ENCODE measurements at places on chromosomes 6 and 20.

DNA sequence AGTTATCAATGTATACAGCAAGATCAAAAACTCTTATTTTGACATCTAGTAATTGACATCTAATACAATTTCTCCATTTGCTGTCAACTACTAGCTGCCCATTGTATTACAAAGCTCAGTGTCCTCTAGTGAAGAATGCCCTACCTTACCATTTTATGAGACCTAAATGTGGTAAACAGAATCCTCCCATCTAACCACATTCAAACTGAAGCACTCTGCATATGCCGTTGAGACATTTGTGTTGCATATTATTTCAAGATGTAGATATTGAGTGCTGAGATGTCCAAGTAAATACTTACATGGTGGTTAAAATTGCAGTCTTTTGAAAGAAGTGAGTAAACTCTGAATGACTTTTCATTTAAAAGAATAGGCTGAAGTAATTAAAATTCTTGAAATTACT is 597 bp upstream of the GLYATL3 start:
- no peak for DNase-seq

- no peak for DNase-seq
These were observed 55.8 kb upstream of the SMOC2 start for GRCh38 chr6:168385037-168385759.

DNA sequence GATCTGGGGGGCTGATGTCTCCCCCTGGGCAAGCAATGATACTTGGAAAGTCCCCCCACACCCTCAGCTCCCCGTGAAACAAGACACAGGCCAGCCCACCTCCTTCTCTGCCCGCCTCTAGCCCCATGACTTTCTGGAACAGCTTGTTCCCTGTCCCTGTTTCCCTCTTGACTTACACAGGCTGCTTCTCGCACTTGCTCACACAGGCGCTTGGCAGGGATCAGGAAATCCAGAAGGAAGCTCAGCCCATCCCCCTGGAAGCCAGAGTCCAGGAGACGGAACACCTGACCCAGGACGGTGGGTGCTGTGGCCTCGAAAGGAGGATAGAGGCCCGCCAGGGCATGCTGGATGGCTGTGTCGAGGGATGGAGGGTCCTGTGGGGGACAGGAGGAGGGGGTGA is 14.8 kb downstream of the KIAA1755 start:
- DNase-seq = no peak

DNA sequence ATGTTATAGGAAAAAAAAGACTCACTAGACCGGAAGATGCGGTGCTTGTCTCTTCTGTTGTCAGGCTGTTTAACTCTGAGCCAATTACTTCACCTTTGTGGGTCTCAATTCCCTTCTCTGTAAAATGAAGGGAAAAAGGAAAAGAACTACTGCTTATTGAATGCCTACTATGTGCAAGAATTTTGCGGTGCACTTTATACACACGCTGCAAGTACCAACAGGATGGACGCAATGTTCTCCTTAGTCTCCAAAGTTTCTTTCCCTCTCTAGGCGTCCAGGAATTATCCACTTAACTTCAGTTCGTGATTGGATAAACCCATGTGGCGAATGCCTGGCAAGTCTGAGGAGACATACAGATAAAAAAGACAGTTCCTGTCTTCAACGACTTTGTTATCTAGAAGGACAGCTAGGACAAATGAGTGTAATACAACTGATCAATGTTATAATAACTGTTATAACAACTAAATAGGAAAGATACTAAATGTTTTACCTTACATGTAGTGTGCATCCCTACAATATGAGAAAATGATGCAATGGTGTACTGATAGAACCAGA is 69.0 kb upstream of the JARID2 start:
- DNase-seq = no peak

DNA sequence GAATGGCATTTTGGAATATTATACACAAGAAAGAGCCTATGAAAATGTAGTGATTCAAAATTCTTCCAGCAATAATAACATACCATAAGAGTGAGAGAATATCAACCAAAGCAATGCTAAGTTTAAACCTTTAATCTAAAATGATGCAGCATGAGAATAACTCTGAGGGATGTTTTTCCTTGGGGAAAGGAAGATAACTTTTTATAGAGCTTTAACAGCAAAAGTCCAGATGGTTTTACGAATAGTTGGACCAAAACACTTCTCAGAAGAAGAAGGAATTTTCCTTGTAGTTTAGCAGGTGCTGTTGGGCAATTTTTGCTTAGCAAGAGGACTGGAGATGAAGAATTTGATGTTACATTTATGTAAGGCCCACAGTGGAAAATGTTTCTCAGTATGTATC is 1503.2 kb downstream of the HACE1 start:
- no peak for DNase-seq

- DNase-seq = no peak
These were observed 13.3 kb upstream of the ZNFX1 start for GRCh38 chr20:49291200-49291599.

DNA sequence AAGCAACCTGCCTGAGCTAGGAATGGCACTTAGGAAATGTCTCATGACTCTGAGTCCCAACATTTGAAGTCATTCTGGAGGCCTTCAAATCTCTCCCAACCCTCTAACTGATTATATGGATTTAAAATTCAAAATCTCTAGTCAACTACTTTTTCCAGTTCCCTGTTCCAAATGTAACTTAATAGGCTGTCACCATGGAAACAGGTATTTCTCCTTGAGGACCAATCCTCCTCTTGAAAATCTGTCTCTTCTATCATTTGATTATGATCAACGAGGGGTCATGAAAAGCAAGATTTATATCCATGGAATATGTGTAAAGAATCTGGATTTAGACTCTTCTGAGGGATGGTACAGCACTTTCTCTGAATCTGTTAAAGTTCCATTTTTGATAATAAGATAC is 127.3 kb upstream of the DTNBP1 start:
- peak; percentile 74 for DNase-seq

DNA sequence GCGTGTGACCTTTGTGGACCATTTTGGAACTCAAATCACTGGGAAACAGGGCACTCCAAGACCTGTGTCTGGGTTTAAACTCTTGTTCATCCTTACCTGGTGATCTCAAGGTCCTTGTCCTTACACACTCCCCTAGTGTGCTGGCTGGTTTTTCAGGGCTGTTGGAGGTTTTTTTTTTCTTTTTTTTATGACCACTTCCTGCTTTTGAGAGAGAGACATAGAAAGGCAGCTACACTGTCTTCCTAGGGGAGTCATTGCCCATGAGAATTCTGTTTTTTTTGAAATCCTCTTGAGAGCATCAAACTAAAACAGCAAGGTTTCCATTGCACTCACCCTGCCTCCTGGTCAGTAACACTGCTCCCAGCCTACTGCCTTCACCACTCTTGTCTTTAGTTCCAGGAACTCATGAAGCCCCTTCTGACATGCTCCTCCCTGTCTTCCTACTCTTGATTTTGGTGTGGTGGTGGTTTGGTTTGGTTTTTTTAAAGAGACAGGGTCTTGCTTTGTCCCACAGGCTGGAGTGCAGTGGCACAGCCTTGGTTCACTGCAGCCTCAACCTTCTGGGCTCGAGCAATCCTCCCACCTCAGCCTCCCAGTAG is 28.6 kb downstream of the PRPH2 start:
- no peak for DNase-seq

GRCh38 chr6:54267798-54268197 is 40.4 kb upstream of the TINAG start:
- DNase-seq = peak; percentile 15

- peak; percentile 54 for DNase-seq
These were observed 398.4 kb downstream of the BTBD9 start for GRCh38 chr6:38241200-38241871.

- DNase-seq = no peak
These were observed 51.9 kb downstream of the KCNQ2 start for GRCh38 chr20:63420359-63421093.

DNA sequence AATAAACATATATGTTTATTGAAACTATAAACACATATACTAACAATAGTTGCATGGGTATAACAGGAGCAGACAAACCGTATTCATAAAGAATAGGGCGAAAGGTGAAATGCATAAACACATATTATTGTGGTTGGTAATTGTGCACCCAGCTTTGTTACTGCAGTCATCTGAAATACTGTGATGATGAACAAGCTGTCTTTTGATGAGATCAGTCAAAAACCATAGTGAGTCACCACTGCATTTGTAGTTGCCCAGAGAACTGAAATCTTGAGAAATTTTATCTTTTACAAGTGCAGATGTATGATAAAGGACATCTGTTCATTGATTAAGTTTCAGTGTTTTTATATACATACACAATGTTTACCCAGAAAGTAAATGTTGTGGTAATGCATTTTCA is 133.7 kb downstream of the MYO6 start:
- no peak for DNase-seq

Measured in spinal cord (tissue), 10 donors.